Activated naive CD4-positive, alpha-beta T cell treated with anti-CD3 and anti-CD28 coated beads, Interleukin-2, amount 50 U/mL, for 72 hours (primary cell): ENCODE measurements at places on chromosomes 3 and 15. TPM values are rescaled to one million over a fixed set of nuclear protein-coding genes. Genes with fewer than 3 reads are reported as not detected.

GRCh38 chr3:185744997-185745843 lies 79.6 kb downstream of the IGF2BP2 start:
- no peak for DNase-seq

DNA sequence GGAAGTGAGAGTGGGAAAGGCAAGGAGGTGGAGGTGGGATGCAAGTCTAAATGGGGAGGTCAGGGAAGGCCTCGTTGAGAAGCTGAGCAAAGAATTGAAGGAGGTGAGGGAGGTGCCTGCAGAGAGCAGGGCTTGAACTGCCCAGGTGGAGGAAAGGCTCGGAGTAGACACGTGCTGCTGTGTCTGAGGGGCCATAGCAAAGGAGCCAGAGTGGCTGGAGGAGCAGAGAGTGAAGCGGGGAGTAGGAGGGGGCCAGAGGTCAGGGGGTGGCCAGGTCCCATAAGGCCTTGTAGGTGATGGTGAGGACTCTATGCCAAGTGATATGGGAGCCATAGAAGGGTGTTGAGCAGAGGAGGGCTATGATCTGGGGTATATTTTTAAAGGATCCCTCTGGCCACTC lies 21.4 kb upstream of the HRH1 start:
- DNase-seq = no peak

GRCh38 chr3:43213631-43214030 lies 72.7 kb upstream of the SNRK start:
- DNase-seq = no peak

DNA sequence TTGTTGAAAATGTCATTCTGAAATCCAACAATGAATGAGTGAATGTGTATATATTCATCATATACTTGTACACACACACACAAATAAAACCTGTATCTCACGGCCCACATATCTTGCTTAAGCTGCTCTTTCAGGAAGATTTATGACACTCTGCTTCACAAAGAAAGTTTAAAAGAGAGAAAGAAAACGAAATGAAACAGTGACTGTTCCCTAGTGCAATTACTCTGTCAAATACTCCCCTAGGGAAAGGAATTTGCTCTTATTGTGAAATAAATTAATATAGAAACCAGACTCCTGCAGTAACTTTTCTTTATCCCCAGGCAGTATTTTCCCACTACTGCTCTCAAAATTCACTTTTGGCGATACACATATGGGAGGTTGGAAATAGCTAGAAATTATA lies 329.1 kb downstream of the VPS13C start:
- DNase-seq = no peak

DNA sequence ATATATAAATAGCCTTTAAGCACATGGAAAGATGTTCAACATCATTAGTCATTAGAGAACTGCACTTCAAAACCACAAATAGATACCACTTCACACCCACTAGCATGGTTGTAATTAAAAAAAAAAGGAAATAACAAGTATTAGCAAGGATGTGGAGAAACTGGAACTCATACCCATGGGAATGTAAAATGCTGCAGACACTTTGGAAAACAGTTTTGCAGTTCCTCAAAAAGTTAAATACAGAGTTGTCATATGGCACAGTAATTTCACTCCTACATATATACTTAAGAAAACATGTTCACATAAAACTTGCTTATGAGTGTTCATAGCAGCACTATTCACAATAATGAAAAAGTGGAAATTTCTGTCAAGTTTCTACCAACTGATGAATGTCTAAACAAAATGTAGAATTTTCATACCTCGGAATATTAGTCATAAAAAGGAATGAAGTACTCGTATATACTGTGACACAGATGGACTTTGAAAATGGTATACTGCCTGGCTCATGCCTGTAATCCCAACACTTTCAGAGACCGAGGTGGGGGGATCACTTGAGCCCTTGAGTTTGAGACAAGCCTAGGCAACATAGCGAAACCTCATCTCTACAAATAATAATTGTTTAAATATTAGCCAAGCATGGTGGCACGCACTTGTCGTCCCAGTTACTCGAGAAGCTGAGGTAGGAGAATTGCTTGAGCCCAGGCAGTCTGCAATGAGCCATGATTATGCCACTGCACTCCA lies 28.1 kb downstream of the BCL2A1 start:
- no peak for DNase-seq

DNA sequence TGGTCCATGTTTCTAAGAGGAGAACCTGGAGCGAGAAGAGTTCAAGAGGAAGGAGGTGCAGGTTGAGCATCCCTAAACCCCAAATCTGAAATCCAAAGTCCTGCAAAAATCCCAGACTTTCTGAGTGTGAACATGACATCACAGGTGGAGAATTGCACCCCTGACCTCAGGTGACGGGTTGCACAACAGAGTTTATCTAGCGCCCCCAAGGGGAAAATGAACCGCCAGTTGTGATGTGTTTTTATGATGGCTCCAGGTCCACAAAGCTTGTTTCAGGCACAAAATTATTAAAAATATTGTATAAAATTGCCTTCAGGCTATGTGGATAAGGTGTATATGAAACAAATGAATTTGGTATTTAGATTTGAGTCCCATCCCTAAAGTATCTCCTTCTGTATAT lies 420.0 kb downstream of the GABRB3 start:
- DNase-seq = no peak

DNA sequence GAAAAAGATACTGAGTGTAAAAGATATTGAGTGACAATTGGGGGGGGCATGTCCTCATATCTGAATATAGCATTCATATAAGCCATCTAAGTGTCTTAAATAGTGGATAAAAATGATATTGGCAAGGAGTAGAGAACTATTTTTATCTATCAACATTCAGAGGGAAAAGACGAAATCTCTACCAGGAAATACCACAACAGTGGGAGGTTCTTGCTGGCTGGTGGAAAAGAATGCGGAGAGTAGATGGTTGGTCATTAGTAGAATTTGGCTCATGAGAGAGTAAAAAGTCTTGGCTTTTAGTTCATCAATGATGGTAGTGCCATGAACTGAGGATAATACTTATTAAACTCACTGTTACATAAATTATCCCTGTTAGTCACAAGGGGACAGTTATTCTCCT lies 4.8 kb upstream of the TCF12 start:
- no peak for DNase-seq

DNA sequence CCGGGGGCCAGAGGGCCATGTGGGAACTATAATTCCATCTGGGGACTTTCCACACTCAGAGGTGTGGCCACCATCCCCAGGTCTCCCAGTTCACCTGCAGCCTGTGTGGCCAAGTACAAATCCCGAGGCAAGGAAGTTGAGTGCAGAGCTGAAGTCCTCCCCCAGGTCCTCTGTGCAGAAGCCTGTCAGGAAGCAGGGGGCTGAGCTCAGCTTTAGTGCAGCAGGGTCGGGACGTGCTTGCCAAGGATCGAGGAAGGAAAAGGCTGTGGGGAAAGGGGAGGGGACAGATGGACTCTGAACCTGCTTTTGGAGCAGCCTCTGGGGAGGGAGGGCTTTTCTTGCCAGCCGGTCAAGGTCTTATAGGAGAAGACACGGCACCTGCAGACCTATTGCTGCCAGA lies 67.7 kb downstream of the CHRNA7 start:
- no peak for DNase-seq

DNA sequence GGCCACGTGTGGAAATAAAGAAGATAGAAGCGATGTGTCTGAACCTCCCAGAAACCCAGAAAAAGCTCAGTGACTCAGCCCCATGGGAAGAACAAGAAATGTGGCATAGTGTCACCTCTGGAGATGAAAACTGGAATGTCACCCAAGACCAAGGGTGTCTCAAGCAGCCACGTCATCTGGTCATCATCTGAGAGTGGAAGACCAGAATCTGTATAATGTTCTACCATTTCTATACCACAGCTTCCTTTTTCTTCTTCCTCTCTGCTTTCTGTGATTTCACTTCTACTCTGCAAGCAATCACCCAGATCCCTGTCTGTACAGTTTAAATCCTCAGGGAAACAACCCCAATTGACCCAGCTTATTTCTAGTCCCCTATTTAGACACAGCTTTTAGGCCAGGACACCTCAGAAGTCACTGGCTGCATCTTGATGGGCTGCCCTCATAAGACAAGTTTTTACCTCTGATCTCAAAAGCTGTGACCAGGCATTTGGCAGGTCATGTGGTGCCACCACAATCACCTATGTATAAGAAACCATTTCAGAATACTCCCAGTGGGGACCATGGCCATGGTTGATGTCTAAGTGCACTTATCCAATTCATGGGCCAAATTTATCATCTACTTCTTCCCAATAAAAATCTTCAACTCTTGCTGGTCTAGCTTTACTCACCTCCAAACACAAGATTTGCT lies 278.5 kb upstream of the UMPS start:
- DNase-seq = no peak

DNA sequence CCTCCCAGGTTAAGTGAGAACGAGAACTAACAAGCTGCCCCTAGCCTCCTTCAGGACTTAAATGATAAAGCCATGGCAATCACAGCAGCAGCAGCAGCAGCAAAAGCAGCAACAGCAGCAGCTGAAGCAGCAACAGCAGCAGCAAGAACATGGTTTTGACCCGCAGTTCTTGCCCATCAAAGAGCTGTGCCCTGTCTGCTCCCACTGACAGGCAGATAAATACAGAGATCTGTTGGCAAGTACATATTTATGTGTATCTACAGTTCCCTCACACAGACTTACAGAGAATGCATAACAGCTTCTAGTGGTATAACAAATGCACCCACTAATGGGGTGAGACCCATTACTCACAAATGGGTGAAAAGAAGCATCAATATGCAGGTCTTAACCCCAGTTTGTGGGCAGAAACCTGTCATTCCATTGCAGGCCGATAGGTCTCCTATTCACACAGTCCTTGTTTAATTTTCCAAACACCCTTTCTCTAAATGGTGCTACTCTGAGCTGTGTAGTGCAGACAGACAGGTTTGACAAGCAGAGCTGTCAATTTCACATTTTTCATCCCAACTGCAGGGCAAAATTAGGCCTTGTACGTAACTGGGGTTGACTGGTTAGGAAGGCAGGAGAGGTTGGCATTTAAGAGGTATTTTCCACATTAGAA lies 316.3 kb downstream of the TIGIT start:
- DNase-seq = no peak

- DNase-seq = no peak
Observed at GRCh38 chr15:29142129-29142747, 127.4 kb downstream of the NSMCE3 start.

- no peak for DNase-seq
Observed at GRCh38 chr3:85662462-85662861, 703.7 kb downstream of the CADM2 start.

The AGBL1 gene
- total RNA-seq = not detected

DNA sequence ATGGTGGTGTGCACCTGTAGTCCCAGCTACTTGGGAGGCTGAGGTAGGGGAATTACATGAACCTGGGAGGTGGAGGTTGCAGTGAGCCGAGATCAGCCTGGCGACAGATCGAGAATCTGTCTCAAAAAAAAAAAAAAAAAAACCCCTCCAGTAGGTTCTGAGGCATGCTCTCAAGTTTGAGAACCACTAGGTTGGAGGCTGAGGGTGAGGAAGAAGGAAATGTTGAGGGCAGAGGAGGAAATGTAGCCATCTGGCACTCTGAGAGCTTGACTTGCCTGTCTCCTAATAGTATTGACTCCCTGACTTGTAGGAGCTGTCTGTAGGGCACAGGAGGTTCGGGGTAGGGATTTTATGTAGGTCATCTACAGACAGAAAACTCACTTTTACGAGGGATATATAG lies 204.6 kb downstream of the OPA1 start:
- no peak for DNase-seq

The SLC35A5 gene
- 17.4 TPM for total RNA-seq

- DNase-seq = no peak
Observed at GRCh38 chr3:32532434-32532833, 29.8 kb upstream of the CMTM6 start.

DNA sequence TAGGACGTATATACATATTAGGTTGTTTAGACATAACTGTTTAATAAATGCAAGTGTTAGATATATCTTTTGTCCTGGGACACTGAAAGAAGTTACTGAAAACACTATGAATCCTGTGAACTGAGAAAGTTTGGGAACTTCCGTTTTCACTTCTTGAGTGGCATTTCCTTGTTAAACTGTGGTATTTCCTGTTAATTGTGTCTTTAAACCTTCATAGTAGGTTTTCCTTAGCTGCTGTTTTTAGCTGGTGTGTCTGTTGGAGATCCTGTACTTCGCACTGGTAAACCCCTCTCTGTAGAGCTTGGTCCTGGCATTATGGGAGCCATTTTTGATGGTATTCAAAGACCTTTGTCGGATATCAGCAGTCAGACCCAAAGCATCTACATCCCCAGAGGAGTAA lies 37.1 kb downstream of the ATP6V1A start:
- no peak for DNase-seq

DNA sequence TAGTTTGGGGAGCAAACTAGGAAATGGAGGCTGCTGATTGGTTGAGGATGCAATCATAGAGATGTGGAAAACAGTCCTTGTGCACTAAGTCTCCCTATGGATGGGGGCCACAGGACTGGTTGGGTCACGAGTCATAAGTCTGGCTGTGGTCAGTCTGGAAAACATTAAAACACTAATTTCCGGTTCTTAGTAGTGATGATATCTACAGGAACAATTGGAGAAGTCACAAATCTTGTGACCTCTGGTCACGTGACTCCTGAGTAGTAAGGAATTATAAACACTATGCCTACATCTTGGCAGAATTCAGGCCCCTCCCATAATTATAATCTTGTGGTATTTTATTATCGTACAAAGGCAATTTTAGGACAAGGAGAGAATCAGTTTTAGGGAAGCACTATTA lies 317.3 kb upstream of the ARPP21 start:
- DNase-seq = no peak

The CPLX3 gene
- not detected for total RNA-seq

The CAV3 gene
- not detected for total RNA-seq

The VGLL4 gene
- 24.9 TPM for total RNA-seq

GRCh38 chr3:72411843-72412242 lies 436.4 kb downstream of the SHQ1 start:
- no peak for DNase-seq

The LRTM1 gene
- total RNA-seq = not detected

- no peak for DNase-seq
Observed at GRCh38 chr15:91974321-91974720, 120.8 kb downstream of the SLCO3A1 start.

The OR5K4 gene
- total RNA-seq = not detected

DNA sequence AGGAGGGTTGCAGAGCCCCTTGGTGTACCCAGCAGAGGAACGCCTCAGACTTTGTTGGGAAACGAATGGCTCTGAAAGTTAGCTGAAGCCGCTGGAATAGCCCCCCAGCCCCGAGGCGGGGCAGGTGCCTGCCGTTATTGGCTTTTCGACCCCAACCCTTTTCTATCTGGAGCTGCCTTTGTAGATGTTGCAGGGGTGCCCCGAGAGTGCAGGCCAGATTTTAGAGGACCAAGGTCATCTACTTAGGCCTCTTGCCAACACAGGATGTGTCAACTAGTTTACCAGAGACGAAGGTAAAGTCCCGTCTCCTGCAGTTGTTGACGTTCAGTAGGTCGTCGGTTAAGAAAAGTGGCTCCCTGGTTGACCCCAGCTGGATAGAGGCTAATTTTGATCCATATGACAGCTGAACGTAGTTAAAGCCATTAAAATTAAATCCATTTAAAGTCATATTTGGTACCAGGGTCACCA lies 579 bp upstream of the UBE3A start:
- no peak for DNase-seq

DNA sequence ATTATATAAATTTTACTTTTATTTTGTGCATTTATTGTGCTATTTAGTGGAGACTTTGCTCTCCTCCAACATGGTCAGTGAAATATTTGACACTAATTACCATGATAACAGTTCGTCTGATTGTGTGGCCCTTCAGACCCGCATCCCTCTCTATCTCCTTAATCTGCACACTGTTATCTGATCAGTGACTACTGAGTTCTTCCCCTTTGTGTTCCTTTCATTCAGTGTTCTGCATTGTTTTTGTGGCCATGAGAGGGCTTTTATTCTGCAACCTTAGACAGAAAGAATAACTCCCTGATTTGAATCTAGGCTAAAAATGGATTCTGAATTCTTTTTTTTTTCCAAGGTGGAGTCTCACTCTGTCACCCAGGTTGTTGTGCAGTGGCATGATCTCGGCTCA lies 11.9 kb upstream of the FMN1 start:
- no peak for DNase-seq

The ROPN1 gene
- not detected for total RNA-seq
